ENCODE measurements at places on chromosomes 16 and 17.
A peak's percentile ranks its signal among the peaks of the same experiment; 100 is the strongest.

- peaks cover 12% of the 10 kb centered on the region for H3K4me1 ChIP-seq
- H3K4me3 ChIP-seq, result peak overlapping the region; percentile 77
- no peaks in the 10 kb centered on the region for H3K27me3 ChIP-seq
- DNase-seq, result peak; percentile 68
- H3K36me3 ChIP-seq, result no peaks in the 10 kb centered on the region
Observed at GRCh38 chr17:49851387-49852291, 3.8 kb upstream of the TAC4 start.

- H3K27me3 ChIP-seq, result no peaks in the 10 kb centered on the region
- H3K4me1 ChIP-seq, result no peaks in the 10 kb centered on the region
Observed at GRCh38 chr16:3734758-3735221, 17.5 kb upstream of the TRAP1 start.

GRCh38 chr17:50262001-50262794, 12.1 kb upstream of the TMEM92 start:
- no peak overlapping the region for H3K4me3 ChIP-seq
- no peak overlapping the region for H3K27ac ChIP-seq
- DNase-seq, result no peak
- no peaks in the 10 kb centered on the region for H3K36me3 ChIP-seq
- H3K27me3 ChIP-seq, result no peaks in the 10 kb centered on the region

GRCh38 chr16:3651461-3652372, 2.8 kb upstream of the DNASE1 start:
- H3K27ac ChIP-seq, result peak overlapping the region; percentile 61
- H3K36me3 ChIP-seq, result peaks cover 7% of the 10 kb centered on the region
- H3K4me3 ChIP-seq, result no peak overlapping the region
- peaks cover 3% of the 10 kb centered on the region for H3K4me1 ChIP-seq
- DNase-seq, result no peak
- H3K27me3 ChIP-seq, result no peaks in the 10 kb centered on the region

GRCh38 chr17:68771867-68772515, 170.8 kb upstream of the FAM20A start:
- peaks cover 5% of the 10 kb centered on the region for H3K4me1 ChIP-seq
- H3K27me3 ChIP-seq, result peaks cover 3% of the 10 kb centered on the region
- DNase-seq, result no peak
- no peak overlapping the region for H3K4me3 ChIP-seq
- H3K27ac ChIP-seq, result no peak overlapping the region
- H3K36me3 ChIP-seq, result no peaks in the 10 kb centered on the region

GRCh38 chr17:66523378-66524200, 221.2 kb downstream of the PRKCA start:
- no peaks in the 10 kb centered on the region for H3K27me3 ChIP-seq
- peaks cover 46% of the 10 kb centered on the region for H3K36me3 ChIP-seq
- H3K27ac ChIP-seq, result no peak overlapping the region
- no peak for DNase-seq
- peaks cover 53% of the 10 kb centered on the region for H3K4me1 ChIP-seq

- no peaks in the 10 kb centered on the region for H3K36me3 ChIP-seq
- H3K27ac ChIP-seq, result no peak overlapping the region
- H3K27me3 ChIP-seq, result no peaks in the 10 kb centered on the region
- H3K4me3 ChIP-seq, result no peak overlapping the region
- no peaks in the 10 kb centered on the region for H3K4me1 ChIP-seq
- DNase-seq, result no peak
Observed at GRCh38 chr17:21686165-21687015, 5.9 kb upstream of the KCNJ18 start.

- DNase-seq, result peak; percentile 84
- peaks cover 62% of the 10 kb centered on the region for H3K4me1 ChIP-seq
- peaks cover 59% of the 10 kb centered on the region for H3K36me3 ChIP-seq
- peak within 1 kb of the TSS; percentile 91 for H3K4me3 ChIP-seq
- no peaks in the 10 kb centered on the region for H3K27me3 ChIP-seq
Observed at GRCh38 chr17:63699638-63700527, at the start of gene LIMD2. Gene LIMD2 (minus strand): TSS chr17:63700125. CDS start chr17:63699298, 827 bp downstream.

- no peaks in the 10 kb centered on the region for H3K27me3 ChIP-seq
- H3K4me1 ChIP-seq, result peaks cover 44% of the 10 kb centered on the region
- no peak overlapping the region for H3K4me3 ChIP-seq
- no peak for DNase-seq
- peak overlapping the region; percentile 63 for H3K27ac ChIP-seq
Observed at GRCh38 chr16:69324585-69325253, 5.7 kb downstream of the PDF start.

- no peak for DNase-seq
- peaks cover 57% of the 10 kb centered on the region for H3K4me1 ChIP-seq
- peak overlapping the region; percentile 62 for H3K27ac ChIP-seq
- H3K27me3 ChIP-seq, result no peaks in the 10 kb centered on the region
- H3K36me3 ChIP-seq, result peaks cover 41% of the 10 kb centered on the region
Observed at GRCh38 chr16:11557801-11558200, 28.9 kb downstream of the LITAF start.

GRCh38 chr17:55413825-55414489, 7.7 kb downstream of the MMD start:
- peak; percentile 24 for DNase-seq
- H3K4me3 ChIP-seq, result peak overlapping the region; percentile 16
- H3K4me1 ChIP-seq, result peaks cover 42% of the 10 kb centered on the region

DNA sequence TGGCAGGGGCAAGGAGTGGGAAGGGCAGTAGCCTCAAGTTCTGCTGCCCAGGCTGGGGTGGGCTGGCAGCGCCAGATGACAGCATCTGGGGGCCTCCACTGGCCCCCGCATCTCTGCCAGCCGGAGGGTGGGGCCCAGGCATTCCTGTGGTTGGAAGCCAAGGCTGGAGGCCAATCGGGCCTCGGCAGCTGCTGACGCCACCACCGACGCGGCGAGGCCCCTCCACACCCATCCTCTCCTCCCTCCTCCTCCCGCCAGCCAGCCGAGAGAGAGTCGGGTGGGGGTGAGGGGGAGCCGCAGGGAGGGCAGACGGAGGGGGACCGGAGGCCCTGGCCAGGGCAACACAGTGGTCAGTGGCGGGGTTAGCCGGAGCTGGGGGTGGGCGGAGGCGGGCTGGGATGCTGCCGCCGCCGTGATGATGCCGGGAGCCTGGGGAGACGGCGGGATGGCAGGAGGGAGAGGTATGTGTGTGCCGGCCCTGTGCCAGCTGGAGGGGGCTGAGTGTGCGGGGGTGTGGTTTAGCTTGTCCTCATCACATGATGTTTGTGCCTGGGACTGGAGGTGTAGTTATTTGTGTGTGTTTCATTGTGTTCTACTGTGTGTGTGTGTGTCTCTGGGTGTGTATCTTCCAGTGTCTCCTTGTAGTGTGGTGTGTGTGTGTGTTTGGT, 36.6 kb downstream of the ARHGAP23 start:
- peaks cover 4% of the 10 kb centered on the region for H3K27me3 ChIP-seq
- DNase-seq, result no peak
- H3K36me3 ChIP-seq, result no peaks in the 10 kb centered on the region
- no peak overlapping the region for H3K27ac ChIP-seq
- H3K4me3 ChIP-seq, result no peak overlapping the region

GRCh38 chr17:4177806-4178205, 34.8 kb downstream of the CYB5D2 start:
- H3K27me3 ChIP-seq, result no peaks in the 10 kb centered on the region
- peak overlapping the region; percentile 95 for H3K27ac ChIP-seq
- peaks cover 60% of the 10 kb centered on the region for H3K36me3 ChIP-seq
- no peak overlapping the region for H3K4me3 ChIP-seq
- DNase-seq, result no peak

- peaks cover 10% of the 10 kb centered on the region for H3K27me3 ChIP-seq
- no peak for DNase-seq
- no peak overlapping the region for H3K27ac ChIP-seq
- peaks cover 7% of the 10 kb centered on the region for H3K4me1 ChIP-seq
- H3K4me3 ChIP-seq, result no peak overlapping the region
Observed at GRCh38 chr17:74690409-74690825, 22.3 kb downstream of the CD300LF start.

DNA sequence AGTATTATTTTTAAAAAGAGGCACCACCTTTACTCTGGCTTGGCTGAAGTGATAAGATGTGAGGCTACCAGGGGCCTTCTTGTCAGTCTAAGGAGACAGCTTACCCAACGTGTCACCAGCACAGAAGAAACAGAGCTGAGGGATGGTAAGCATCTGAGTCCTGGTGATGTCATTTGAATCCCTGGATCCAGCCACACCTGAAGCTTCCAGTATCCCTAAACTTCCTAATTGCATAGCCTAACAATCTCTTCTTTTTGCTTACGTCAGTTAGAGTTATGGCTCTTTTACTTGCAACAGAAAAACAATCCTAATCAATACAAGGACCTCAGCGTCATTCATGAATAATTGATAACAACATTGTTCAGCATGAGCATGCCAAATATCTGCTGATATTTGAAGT, 436.6 kb downstream of the SHISA9 start:
- no peak overlapping the region for H3K4me3 ChIP-seq
- DNase-seq, result no peak
- no peaks in the 10 kb centered on the region for H3K27me3 ChIP-seq
- no peaks in the 10 kb centered on the region for H3K36me3 ChIP-seq
- no peaks in the 10 kb centered on the region for H3K4me1 ChIP-seq
- no peak overlapping the region for H3K27ac ChIP-seq

DNA sequence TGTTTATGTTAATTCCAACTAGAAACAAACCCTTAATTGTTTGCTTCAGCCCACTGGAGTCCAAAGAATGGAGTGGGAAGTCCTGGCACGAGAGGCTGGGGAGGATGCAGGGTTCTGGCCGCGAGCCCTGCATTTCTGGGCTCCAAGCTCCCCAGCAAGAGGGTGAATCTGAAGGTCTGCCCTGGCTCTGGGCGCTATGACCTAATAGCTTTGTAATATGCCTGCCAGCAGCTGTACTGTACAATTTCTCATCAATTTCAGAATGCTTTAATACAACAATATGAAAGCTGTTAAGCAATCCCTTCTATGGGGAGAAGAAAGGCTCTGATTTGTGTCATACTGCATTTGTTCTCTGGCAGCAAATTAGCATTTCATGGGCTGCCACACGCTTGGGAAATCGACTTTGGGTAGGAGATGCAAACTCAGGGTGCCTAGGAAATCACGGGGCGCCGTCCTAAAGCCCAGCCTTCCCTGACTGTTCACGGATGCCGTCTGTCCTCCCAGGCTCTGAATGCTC, 43.8 kb downstream of the NDEL1 start:
- H3K27me3 ChIP-seq, result no peaks in the 10 kb centered on the region
- peaks cover 26% of the 10 kb centered on the region for H3K36me3 ChIP-seq
- DNase-seq, result no peak
- H3K4me1 ChIP-seq, result no peaks in the 10 kb centered on the region
